ENCODE measurements at places on chromosomes 2 and 18. TPM values are rescaled to one million over a fixed set of nuclear protein-coding genes. Genes with fewer than 3 reads are reported as not detected.

Gene KYNU
- total RNA-seq, result 6.0 TPM

Gene RAX
- not detected for total RNA-seq

Gene DDX18
- 46.1 TPM for total RNA-seq

Gene RAB31
- total RNA-seq, result 53.4 TPM

Gene HDLBP
- total RNA-seq, result 398 TPM

Gene UGT1A8
- not detected for total RNA-seq

Gene UCN
- total RNA-seq, result 2.4 TPM

Gene IL1RL1
- 3.8 TPM for total RNA-seq

Gene HNRNPA3
- 161 TPM for total RNA-seq

Gene GRB14
- 20.2 TPM for total RNA-seq

Gene MC5R
- not detected for total RNA-seq

Gene TXNDC2
- not detected for total RNA-seq
